Left lobe of liver (tissue), 2 donors: ENCODE measurements at places on chromosomes 1 and 21.

DNA sequence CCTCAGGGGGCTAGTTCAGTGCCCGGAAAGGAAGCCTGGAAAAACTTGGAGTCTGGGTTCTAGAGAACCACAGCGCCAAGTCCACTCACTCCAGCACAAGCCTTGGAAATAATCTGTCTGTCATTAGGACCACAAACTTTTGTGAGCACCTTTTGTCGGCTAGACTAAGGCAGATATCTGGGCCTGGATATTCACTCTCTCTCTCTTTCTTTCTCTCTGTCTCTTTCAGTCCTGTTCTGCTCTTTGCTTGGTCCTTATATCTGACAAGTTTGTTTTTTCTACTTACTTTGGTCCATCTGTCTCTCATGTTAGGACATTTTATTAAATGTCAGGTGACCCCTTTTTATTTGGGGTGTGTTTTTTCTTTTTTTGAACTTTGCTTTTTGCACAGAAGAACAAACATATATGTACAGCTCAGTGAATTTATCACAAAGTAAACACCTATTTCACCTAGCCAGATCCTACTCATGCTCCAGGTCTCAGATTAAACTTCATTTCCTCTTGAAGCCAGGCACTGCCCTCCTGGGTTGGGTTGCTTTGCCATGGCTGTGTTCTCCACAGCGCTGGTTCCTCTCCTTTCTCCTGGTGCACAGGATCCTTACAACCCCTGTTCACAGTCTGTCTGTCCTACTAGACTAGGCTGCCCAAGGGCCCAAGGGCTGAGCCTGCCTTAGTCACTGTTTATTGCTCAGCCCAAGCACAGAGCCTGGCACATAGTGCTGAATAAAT, 40.8 kb downstream of the TCEANC2 start:
- DNase-seq: no peak

DNA sequence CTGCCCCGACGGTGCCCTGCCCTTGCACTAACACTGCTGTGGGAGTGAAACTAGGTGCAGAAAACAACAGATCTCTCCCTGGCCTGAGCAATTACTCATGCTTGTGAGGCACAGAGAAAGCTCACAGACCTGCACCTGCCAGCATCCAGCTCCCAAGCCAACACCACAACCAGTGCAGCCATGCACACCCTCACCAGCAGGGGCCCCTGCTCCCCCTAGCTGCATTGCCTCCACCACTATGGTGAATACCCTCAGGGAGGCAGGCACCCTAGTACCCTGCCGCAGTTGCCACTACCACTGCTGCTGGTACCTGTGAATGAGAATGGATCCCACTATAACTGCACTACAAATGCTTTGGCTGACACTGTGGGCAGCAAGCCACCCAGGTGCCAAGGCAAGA, 7.1 kb upstream of the DIRAS3 start:
- no peak for DNase-seq

DNA sequence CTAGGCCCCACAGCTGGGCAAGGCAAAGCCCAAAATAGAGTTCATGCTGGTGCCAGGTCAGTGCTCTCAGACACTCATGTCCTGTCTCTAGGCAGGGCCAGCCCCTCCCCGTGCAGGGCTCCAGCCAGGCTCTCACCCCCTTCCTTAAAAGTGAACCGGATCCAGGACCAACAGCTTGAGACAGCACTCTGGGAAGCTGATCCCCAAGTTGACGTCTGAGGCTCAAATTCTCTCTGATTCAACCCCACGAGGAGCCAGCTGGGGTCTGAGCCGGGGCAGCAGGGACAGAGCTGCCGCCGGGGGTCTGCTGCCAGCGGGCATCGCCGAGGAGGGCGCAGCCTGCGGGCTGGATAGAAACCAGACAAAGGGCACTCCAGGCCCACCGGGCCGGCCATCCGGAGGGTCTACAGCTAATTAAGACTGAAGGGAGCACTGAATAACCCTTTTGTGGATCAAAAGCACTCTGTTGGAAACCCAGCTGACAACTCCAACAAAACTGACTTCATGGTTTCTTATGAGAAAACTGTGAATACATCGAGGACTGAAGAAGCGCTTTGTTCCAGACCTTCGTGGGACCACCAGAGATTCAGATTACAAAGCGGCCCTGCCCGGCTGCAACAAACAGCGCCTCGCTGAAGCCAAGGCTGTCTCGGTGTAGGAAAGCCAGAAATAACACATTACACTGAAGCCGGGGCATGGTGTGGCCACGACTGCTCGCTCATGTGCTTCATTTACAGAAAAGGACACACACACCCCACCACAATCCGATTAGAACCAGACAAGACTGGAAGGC, 95.8 kb downstream of the PSMG1 start:
- no peak for DNase-seq

DNA sequence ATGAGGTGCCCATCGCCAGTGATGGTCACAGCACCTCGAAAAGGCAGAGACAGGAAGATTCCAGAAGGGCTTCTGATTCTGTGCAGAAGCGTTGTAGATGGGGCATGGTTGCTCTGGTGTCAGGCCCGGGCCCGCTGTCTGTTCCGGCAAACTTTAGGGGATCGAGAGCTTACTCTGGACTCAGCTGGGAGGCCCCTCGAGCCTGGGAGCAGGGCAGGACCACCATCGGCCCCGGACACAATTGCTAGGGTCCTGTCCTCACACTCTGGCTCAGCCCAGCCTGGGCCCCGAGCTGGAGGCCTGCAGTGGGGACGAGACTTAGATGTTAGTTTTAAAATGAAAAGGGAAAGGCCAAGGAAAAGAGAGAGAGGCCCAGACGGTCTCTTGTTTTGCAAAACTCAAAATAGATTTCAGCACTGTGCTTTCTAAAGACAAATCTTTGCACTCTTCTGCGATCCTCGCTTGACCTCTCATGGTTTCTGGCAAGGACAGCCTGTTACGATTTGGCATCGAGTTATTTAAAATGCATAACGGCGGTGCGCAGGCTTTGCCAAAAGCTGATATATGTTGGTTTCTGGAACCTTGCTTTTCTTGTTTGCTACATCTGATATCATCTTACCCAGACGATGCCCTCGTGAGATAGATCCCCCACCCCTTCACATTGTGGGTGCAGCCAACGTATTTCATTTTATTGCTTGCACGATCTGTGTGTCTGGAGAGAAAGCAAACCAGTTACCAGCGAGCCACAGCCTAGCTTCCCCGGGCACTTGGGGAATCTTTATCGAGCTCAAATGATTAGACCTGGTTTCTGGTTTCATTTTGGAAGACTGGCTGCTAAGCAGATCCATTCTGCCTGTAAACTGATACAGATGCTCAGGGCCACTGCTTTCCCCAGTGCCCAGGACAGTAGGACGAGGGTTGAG, 58.0 kb downstream of the PRDM16 start:
- no peak for DNase-seq

- no peak for DNase-seq
Observed at GRCh38 chr1:63679076-63679475, 85.9 kb downstream of the PGM1 start.

DNA sequence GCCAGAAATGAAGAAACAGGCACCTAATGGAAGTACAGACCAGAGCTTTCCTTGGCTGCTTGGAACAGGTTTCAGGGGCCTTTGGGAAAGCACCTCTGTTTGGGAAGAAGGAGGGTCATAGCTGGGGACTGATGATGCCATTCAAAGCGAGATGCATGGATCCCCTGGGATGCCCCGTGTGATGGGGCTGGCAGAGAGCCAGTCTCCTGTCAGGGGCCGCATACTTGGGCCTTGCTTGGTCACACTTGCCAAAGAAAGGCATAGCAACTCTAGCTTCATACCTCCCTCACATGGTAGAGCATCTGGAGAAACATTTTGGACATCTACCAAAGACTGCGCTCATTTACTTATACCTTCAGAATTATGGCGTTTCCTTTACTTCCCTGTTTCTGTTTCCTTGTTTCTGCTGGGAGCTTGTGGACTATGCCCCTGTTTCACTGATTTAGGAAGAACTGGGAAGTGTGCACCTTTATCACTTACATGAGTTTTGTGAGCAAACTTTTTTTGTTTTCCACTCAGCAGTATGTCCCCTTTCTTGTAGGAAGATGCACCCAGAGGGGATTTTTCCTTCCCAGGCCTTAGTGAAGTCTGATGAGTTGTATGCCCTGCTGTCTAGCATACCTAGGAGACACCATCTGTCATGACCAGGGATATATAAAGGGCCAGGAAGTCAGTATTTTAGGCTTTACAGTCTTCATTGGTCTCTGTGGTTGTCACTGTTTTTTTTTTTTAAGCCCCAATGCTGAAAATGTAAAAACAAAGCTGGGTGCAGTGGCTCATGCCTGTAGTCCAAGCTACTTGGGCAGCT, 19.8 kb upstream of the ST3GAL3 start:
- no peak for DNase-seq

DNA sequence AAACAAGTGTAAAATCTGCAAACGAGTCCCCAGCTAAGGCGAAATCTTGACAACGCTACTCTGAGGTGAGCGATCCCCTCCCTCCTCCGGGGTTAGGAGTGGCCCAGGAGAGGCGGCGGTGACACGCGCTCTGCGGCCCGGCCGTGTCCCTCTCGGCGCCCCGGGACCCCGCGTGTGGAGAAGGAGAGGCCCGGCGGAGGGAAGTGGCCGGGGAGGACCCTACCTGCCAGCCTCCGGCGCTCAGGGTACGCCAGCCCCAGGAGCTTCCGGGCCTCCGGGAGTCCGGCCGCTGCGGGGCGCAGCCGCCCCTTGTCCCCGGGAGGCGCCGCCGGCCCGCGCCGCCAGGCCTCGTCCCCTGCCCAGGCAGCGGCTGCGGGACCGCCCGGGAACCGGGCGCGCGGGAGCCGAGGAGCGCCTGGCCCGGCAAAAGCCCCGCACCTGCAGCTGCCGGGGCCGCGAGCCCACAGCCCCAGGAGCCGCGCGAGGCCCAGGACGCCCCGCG, 543 bp downstream of the ABCB10 start:
- peak; percentile 67 for DNase-seq

DNA sequence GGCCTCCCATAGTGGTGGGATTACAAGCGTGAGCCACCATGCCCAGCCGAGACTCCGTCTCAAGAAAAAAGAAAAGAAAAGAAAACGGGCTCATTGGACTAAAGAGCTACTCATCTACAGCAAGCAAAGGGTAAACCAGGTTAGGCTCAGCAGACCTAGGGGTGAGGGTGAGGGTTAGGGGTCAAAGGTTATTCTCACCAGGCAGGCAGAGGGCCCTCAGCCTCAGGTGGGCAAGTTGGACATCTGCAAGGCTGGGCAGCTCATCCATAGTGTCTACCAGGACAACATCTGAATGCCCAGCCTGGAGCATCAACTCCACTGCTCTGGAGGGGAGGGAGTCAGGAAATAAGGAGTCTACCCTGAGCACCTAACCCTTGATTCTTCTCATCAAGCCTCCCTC, 3.5 kb downstream of the MTMR11 start:
- no peak for DNase-seq

DNA sequence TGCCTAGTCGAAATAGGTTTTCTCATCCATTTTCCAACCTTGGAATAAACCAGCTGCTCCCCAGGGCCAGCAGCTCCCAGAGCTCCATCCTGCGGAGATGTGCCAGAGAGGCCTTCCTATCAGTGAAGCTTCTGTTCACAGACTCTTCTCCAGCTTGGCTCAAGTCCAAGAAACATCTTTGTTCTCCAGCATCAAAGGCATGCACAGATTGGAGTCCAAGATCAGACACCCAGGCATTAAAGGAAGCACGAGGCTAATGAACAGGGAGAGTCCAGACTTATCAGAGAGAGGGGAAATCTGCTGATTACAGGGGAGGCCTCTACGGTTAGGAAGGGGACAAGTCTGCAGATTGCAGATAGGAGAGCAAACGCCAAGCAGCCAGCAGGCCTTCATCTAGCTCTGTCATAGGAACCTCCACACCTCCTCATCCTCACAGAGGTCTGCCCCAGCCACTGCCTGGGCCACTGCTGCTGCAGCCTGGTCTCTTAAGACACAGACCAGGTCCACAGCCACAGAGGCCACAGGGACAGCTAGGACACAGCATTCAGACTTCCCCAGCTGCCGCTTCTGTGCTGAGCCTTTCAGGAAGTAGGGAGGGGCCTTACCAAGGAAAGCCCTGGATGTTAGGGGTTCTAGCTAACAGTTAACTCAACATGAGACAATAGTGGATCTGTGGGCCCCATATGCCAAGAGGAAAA, 3.4 kb downstream of the PRR9 start:
- no peak for DNase-seq

- DNase-seq: no peak
Observed at GRCh38 chr1:201584471-201585092, 45.7 kb downstream of the NAV1 start.

- DNase-seq: peak; percentile 23
Observed at GRCh38 chr1:229087339-229087738, 183.6 kb upstream of the RAB4A start.

GRCh38 chr1:50894340-50894739, 65.7 kb downstream of the FAF1 start:
- no peak for DNase-seq

- DNase-seq: no peak
Observed at GRCh38 chr1:99439433-99440075, 175.3 kb downstream of the PLPPR4 start.

- no peak for DNase-seq
Observed at GRCh38 chr1:201113451-201114244, 1.4 kb upstream of the CACNA1S start.

DNA sequence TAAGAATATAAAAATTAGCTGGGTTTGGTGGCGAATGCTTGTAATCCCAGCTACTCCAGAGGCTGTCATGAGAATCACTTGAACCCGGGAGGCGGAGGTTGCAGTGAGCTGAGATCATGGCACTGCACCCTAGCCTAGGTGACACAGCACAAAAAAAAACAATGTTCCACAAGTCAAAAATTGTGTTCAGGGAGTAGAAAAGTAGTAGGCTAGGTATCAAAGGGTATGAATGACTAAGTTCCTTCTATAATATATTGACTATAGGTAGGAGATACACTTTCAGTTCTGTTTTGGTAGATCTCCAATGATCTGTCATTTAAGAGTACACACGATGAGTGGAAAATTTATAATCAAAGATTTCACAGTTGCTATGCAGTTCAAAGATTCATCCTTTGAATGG, 16.7 kb downstream of the USP48 start:
- DNase-seq: no peak

DNA sequence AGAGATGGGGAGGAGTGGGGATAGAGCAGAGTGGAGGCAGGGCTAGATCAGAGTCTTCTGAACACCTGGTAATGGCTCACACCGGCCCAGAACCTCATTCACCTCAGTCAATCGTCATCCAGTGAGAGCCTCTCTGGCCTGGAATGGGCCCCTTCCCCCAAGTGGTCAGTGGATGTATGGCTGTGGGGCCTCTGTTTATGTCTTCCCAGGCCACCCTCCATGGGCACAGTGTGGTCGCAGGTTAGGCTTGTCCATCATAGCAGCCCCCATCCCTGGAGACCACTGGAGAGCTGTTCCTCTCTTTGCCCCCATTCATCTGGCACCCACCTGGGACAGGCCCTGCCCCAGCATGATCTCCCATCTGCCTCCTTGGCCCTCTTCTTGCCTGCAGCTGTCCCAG, 29.6 kb upstream of the TENT5C start:
- peak; percentile 36 for DNase-seq

DNA sequence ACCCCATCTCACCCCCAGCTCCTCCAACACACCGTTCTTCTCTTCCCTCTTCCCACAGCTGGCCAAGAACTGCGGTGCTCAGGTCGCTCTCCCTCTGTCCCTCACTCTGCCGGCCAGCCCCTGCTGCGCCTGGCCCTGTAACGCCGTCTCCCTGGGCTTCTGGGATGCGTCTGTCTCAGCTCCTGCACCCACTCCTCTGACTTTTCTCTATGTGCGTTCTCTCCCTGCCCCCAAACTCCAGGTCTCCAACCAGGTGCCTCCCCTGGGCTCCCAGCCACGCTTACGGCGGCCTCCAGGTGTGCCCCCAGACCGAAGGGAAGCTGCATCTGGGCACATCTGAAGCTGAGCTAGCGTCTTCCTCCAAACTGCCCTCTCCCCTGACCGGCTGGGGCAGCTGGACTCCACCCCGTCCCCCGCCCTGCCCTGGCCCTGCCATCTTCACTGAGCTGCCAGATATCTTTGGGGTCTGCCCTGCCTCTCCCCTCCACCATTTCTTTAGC, 2.6 kb downstream of the KRTAP10-12 start:
- no peak for DNase-seq

GRCh38 chr1:82706741-82707140, 906.0 kb downstream of the ADGRL2 start:
- no peak for DNase-seq
